ENCODE measurements at places on chromosomes 2 and 18.

DNA sequence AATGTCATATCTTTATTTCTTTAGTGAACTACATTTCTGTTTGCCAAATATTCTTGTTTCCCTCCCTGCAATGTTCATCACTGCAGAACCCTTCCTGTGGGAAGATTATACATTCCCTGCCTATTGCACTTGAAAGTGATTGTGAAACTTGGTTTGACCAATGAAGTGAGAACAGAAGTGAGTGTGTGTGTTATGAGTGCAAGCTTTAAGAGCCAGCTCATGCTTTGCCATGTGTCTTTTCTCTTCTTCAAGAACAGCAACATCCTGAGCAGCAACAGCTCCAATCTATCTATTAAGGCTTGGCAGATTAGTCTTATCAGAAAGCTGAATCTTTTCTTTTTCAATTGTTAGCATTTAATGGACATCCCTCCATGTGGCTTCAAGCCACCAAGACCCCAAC is 42.0 kb upstream of the UBE2E3 start:
- no peak for DNase-seq

DNA sequence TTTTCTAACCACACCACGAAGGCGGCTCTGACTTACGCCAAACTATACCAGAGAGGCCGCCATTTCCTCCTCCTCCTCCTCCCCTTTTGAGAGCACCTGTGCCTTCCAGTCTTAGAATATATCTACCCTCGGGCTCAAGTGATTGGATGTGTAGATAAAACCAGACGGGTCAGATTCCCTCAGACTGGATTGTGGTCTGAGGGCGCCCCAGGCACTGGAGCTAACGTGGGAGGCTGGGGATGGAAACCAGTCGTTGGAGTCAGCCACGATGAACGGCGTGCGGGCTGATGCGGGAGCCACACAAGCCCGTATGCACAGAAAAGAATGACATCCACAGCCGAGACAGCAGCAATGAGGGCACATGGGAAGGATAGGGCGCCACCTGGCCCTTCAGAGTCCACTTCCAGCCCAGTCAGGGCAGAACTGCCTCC is 12.3 kb upstream of the ODC1 start:
- no peak for DNase-seq

GRCh38 chr2:25372405-25373268 is 30.9 kb upstream of the DNMT3A start:
- DNase-seq, result no peak

- DNase-seq, result no peak
These were observed 73.9 kb downstream of the ACKR3 start for GRCh38 chr2:236643480-236643879.

- DNase-seq, result no peak
These were observed 56.7 kb downstream of the ADI1 start for GRCh38 chr2:3462493-3463104.

DNA sequence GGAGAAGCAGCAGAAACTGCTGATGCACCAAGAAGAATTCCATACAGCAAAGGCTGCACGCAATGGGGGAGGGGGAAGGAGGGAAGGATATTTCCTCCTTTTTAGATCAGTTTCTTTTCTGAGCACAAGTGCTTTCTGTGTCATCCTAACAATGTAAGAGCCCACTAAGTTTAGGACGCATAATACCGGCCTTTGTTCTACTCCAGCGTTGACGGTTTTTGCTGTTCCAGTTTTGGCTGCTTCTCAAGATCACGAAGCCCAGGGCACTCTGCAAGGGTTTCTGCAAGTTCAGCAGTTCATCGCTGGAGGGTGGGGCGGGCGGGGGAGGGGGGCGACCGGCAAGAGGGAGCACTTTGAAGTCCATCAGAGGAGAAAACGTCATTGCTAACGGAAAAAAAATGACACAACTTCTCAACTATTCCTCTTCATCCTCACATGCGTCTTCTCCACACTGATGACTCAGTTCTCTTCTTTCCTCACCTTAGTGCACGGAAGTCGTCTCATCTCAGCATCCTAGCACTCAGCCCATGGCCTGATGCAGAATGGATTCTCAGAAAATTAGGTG is 8.7 kb downstream of the FAM178B start:
- DNase-seq, result no peak

DNA sequence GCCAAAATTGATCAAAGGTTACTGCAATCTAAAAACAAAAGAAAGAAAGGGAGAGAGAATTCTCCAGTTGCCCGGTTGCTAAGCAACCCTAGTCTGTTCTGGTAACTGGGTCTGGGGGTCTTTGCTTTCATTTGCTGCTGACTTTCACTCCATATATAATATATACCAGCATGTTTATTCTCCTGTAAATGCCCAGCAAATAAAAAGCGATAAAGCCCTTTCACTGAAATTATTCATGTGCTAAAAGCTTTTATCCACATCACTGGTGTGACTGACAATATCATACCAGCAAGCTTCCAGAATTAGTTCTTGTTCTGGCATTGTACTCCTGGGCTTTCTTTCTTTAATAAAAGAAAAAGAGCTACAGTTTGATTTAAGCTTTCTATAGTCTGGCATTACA is 75.5 kb upstream of the ST8SIA3 start:
- DNase-seq, result no peak

DNA sequence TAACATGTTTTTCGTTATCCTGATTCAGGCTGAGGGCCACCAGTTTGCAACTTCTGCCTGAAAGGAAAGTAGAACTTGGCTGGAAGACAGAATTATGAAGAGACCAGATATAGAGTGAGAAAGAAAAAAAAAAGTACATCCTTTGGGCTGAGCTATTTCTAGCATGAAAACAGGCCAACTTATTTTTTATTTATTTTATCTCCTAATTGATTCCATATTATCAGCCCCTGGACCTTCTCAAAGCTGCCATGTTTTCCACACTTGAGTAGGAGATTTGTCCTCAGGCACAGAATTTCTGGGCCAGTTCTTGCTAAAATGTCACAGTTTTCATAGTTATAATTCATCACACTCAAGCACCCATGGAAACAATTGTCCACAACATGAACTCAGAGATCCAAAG is 586.8 kb upstream of the CNTNAP5 start:
- DNase-seq, result no peak

- no peak for DNase-seq
These were observed 26.4 kb downstream of the WDFY1 start for GRCh38 chr2:223918671-223919134.

GRCh38 chr2:184534986-184535385 is 63.3 kb upstream of the ZNF804A start:
- no peak for DNase-seq

DNA sequence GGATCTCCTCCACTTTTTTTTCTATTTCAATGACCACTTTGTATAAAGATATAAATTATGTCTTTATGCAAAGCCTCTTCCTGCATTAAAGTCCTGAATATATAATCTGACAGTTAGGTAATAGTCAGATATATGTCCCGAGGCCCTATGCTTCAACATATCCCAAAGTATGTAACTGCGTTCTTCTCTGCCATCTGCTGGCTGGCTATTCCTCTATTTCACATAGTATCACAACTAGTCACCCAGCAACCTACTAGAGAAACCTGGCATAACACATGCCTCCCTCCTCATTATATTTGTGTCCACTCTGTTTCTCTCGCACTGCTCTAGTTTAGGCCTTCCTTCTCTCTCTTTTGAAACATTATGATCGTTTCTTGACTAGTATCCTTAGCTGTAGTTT is 640.8 kb downstream of the DPP10 start:
- no peak for DNase-seq

GRCh38 chr18:73741946-73742345 is 405.7 kb downstream of the FBXO15 start:
- DNase-seq, result no peak

DNA sequence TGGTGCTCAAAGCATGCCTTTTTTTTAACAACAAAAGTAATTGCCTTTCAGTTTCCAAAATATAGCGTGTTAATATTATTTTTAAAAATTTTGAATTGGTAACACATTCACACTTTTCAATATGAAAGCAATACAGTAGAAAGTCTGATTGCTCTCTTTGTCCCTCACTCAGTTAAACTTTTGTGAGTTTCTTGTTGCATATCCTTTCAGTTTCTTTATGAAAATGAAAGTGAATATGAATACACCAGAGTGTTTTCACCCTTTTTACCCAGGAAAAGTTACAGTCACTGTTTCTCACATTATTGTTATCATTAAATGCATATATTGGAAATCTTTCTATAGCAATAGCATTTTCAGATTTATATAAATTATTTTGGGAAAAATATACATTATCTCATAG is 377.4 kb upstream of the CRIM1 start:
- no peak for DNase-seq

GRCh38 chr2:3025261-3025660 is 352.4 kb downstream of the EIPR1 start:
- DNase-seq, result no peak

DNA sequence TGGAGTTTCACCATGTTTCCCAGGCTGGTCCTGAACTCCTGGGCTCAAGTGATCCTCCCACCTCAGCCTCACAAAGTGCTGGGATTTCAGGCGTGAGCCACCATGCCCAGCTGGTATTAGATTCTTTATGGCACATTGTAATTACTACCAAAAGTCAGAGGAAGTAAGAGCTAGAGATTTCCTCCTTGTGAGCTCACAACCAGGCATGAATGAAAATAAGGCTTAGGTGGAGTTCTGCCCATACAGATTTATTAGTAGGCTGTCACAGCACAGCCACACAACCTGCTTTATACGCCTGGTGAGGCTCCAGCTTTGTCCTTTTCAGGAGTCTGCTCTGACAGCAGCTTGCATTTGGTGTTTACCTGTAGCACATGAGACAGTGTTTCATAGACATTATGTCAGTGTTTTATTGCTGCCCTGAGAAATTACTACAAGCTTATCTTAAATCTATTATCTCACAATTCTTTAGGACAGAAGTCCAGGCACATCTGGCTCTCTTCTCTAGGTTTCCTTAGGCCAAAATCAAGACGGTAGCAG is 156.6 kb downstream of the TANC1 start:
- no peak for DNase-seq

- DNase-seq, result peak; percentile 61
These were observed 667 bp downstream of the TRIB2 start for GRCh38 chr2:12717191-12718014.

DNA sequence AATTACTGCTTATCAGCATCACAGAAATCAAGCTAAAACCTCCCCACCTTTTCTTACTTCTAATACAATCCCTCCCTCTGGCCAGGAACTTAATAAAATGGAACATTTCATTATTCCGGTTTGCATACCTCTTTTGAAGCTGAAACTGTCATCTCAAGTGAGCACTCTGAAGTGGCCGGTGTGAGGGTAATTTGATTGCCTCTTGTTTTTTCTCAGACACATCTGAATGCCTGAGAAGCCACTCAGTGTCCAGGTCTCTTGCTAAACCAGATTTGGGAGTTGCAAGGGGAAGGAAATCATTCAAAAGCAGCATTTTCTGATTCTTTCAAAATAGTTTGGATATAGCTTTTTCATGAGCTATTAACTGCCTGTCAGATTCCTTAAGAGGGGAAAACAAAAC is 190.3 kb downstream of the C1D start:
- DNase-seq, result no peak

- DNase-seq, result no peak
These were observed 69.3 kb upstream of the ITGB6 start for GRCh38 chr2:160269365-160269764.

GRCh38 chr2:127024769-127025358 is 82.1 kb downstream of the BIN1 start:
- DNase-seq, result no peak

DNA sequence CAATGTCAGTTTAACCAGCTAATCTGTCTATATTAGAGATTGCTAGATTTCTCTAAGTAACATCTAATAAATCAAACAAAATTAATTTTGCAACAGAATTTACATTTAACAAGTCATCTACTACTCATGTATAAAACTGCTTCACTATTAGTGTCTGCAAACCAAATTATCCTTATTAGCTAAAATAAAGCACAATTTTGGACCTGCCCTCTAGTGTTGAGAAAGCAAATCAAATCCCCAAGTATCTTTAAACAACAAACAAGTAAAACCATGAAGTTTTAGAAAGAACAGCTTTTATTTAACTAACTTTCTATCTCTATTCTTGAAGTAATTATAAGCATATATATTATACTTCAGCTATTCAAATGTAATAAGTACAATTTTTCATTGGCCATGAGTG is 113.1 kb upstream of the SP3 start:
- DNase-seq, result no peak

DNA sequence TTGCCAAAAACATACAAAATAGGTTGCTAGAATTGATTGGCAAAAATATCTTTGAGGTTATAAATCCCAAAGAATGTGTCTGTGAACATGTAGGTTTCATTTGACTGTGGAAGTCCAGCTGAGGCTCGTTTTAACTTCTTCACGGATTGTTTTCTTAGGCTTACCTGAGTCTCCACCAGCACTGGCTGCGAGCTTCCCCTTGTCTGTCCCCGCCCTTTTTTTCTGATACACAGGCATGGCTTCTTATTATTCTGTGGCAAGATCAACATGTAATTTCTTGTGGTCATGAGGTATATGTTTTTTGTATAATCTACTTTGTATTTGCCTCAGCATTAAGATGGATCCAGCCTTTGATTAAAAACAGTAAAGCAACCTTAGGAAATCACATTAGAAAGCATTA is 7.2 kb upstream of the SLC40A1 start:
- no peak for DNase-seq

DNA sequence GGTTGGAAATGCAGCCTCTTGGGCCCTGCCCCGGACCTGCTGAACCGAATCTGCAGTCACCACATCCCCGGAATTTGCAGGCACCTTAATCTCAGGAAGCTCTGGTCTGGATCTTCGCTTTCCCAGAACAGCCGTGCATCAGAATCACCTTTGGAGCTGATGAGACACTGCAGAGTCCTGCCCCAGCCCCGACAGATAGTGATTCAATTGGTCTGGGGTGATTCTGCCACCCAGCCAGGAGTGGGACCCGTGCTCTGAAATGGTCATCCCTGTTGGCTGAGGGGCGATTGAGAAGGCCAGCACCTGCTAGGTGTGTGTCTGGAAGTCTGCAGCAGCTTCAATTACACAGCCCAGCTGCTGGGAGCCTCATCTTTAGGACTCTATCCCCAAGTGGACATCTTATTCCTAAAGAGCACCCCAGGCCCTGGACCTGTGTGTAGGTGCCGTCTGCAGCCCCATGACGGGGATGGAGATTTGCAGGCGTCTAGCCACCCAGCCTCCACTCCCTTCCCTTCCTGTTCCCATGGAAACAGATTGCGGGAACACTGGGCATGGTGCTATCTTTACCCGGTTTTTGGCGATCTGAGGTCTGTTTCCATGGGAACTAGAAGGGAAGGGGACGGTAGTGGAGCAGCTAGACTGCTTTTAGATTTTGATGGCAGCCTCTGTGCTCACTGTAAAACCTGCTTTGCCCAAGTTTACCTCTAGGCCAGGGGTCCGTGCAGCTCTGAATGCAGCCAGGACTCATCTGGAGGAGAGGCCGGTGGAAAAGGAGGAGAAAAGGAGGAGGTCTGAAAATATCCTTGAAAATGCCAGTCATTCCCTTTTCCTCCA is 156.1 kb downstream of the LDLRAD4 start:
- no peak for DNase-seq

DNA sequence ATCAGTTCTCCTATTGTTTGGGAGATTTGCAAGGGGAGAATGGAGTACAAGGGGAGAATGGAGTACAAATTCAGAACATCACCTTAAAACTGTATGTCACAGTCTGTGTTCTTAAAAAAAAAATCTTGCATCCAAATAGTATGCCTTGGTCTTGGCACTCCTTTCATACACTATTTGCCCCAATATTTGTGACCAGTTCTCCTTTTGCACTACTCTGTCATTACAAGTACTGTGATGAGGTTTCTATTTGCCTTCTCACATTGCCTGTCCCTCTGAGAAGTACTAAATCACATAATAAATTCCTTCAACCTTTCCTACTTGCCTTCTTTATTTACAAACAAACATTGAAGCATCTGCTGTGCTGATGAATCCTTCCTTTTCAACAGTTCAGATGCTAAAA is 36.0 kb upstream of the NCK2 start:
- no peak for DNase-seq

- DNase-seq, result no peak
These were observed 2.7 kb upstream of the ARL5A start for GRCh38 chr2:151830961-151831360.

Measured in stimulated activated naive CD8-positive, alpha-beta T cell treated with anti-CD3 and anti-CD28 coated beads, Interleukin-15, Interleukin-2, amounts not matched to agents 100 U/mL and 50 U/mL, for 24 hours (primary cell).